ENCODE measurements at places on chromosomes 7 and 10.
A peak's percentile ranks its signal among the peaks of the same experiment; 100 is the strongest.

DNA sequence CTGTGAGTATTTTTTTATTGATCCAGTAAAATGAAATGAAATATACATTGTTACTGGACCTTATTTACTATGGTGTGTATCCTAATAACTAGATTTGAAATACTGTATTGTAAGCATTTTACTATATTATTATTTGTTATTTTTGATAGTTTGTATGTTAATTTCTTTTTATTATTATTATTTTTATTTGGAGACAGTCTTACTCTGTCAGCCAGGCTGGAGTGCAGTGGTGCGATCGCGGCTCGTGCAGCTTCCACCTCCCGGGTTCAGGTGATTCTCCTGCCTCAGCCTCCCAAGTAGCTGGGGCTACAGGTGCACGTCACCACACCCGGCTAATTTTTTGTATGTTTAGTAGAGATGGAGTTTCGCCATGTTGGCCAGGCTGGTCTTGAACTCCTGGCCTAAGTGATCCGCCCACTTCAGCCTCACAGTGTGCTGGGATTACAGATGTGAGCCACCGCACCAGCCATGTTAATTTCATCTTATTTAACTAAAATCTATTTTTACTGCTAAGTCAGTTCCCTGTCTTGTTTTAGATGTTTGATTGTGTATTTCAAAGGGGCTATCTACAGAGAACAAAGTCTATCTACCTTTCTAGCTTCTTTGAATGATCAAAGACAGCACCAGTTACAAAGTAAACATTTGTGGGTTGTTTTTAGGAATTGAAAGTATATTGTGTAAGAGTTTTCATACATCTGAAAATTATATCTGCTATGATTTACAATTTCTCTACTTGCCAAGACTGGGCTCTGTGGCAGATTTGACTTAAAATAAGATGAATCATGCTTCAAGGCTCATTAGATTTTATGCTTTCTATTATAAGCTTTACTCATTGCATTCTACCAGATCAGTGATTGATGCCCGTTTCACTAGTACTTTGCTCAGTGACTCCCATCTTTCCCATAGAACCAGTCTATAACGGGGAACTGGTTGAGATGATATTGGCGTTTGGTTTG lies 41.6 kb downstream of the CDC123 start:
- DNase-seq = no peak

- no peak for DNase-seq
Observed at GRCh38 chr7:92799446-92800211, 36.7 kb downstream of the CDK6 start.

GRCh38 chr10:114525368-114525949 lies 121.2 kb upstream of the AFAP1L2 start:
- peak; percentile 46 for DNase-seq

DNA sequence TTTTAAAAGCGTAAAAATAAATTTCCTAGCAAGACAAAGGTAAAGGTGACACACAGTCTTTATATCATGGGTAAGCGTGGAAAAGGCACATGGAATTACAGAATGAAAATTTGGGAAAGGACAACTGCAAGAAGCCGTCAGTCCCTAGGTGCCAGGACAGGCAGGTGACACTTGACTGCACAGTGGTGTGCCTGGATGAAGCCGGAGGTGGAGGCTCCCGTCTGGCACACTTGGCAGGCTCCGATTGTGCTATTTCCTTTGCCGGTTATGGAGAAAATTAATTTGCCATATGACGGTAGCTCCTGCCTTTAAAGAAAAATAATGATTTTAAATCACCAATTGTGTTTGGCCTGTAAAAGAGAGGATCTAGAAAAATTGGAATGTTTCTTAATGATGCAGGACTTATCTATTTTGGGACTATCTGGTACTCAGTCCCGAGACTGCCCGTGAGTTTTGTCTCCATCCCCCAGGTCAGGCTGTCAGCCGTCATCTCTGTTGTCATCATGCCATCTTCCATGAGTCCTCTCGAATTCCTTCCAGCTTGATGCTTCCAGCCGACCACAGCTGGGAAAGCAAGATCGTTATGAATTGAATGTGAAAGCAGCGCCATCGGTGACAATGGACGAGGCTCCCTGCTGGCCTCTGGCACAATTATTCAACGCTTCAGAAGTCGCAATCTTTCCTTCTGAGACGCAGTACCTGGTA lies 56.2 kb upstream of the MGMT start:
- DNase-seq = no peak

DNA sequence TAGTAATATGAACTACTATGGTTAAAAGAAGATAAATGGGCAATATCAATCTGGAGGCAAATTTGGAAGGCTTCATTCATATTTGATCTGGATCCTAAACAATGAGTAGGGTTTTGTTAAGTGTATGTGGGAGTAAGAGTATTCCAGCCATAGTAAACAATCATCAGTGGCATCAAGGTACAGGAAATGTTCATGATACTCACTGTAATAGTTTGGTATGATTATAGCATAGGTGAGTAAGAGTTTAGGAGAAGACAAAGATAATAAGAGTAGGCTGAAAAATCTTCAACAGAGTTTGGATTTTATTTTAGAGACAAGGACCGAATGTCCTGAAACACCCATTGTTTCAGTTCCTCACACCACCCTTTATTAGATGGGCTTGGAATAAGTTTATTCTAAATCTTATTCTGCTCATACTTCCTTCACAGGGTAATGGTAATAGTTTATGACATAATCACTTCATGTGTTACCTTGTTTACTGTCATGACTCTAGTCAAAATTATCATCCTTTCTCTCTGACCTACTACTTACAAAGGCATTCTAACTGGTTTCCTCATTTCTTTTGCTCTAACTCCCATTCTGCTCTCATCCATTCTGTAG lies 38.9 kb downstream of the BRAF start:
- no peak for DNase-seq

DNA sequence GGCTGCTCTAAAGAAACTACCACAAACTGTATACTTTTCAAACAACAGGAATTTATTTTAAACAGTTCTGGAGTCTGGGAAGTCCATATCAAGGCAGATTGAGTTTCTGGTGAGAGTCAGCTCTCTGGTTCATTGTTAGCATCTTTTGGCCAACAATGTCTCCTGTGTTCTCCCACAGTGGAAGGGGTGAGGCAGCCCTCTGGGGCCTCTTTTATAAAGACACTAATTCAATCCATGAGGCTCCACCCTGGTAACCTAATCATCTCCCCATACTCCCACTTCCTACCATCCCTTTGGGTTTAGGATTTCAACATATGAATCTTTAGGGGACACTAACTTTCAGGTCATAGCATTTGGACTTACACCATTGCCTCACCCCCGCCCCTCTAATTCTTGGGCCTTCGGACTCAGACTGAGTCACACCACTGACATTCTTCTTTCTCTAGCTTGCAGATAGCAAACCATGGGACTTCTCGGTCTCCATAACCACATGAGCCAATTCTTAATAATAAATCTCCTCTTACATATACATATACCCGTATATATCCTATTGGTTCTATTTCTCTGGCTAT lies 64.3 kb upstream of the ANTXRL start:
- DNase-seq = no peak

- DNase-seq = no peak
Observed at GRCh38 chr7:86790383-86790782, 146.7 kb downstream of the GRM3 start.

DNA sequence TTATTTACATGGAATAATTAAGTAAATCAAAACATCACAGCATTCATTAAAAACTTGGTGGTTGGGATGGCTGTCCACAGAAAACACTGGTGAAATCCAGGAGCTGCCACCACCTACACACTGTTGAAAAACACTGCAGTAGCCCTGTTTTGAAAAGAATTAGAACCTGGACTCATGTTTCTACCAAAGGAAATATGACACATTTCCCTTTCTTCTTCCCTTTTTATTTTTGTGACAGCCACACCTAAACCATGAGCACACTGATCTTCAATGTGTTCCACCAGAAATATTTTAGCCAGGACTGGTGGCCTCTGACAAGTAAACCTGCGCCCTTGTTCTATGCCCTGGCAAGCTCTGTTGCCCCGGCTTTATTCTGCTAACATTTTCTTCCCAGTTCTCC lies 3.3 kb downstream of the TMEM140 start:
- no peak for DNase-seq

GRCh38 chr7:44796034-44796503 lies 412 bp upstream of the PPIA start:
- peak; percentile 86 for DNase-seq

DNA sequence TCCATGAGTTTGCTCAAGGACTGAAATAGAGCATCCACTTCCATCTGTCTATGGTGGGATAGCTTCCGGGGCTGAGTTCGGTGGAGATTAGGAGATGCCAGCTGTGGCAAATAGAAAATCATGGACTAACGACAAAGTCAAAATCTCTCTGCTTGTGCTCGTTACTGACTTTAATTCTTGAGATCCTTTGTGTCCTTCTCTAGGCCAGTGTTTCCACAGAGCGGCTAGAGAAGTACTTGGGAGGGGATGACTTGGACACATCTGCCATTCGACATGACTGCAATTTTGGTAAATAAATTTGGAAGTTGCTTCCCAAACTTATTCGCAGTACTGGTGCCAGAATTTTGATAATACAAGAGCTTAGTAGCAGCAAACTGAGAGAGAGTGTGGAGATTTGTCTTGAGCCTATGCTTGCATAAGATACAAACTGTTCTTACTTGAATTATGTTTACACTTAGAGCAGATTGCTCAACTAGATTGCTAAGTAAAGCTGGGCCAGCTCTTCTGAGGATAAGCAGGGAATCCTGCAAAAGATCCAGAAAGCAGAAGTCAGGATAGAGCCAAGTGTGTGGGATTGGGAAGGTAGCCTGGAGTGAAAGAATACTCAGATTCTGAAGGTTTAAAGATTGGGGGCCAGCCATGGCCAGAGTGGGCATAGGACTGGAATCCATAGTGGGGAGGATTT lies 27.6 kb downstream of the ABCC2 start:
- DNase-seq = no peak

GRCh38 chr7:3201937-3202710 lies 98.9 kb upstream of the SDK1 start:
- DNase-seq = no peak
